Cardiac septum (tissue), 1 donor: ENCODE measurements at places on chromosomes 5 and 9.

- DNase-seq = no peak
These were observed 326.3 kb downstream of the SLCO4C1 start for GRCh38 chr5:101969742-101970141.

DNA sequence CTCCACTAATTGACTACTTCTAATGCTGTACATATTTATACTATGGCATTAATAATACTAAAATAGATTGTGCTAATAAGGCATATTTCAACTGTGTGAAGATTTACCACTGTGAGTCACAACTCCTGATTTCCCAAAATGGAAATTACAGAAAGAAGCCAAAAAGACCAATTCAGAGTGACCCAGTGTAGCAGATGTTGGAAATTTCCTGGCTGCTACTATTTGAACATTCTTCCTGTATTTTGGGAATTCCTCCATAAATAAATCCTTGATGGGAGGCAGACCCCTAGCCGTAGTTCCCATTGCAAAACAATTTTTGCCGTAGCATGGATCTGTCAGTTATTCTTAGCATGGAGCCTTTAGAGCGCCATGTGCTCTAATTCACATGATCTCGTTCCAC lies 11.4 kb upstream of the PRUNE2 start:
- DNase-seq = no peak

DNA sequence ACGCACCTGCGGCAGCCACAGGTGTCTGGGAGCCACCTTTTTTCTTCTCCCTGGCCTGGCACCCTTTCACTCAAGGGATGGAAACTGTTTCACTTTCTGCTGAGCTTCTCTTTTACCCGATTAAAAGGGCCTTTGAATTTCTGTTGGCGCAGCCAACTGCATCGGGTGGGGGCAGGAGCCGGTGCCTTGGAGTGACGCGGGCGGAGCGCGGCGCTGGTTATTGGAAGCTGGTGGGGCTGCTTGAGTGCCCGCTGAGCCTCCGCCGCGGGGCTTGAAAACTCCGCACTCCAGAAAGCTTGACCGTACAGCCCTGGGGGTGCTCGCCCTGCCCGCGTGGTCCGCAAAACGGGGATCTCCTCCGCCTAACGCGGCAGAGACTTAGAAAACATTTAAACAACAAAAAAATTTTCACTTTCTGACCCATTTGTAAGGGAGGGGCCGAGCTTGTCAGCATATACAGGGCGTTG lies 52.0 kb upstream of the TJP2 start:
- peak; percentile 82 for DNase-seq

DNA sequence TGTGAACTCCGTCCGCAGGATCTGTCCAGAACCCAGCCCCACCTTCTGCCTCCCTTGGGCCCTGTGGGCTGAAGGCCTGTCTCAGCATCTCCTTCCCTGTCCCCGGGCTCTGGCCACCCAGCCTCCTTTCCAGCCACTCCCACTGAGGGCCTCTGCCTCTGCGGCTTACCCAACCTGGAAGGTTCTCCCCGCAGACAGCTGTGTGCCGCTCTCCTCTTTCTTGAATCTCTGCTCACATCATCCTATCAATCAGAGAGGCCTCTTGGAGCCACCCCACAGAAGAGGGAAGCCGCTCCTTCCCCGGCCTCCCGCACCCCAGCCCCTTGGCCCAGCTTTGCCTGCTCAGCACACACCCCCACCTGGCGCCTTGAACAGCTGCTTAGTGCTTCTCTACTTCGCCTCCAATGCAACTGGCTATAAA lies 81.5 kb upstream of the UNC5A start:
- DNase-seq = no peak

- DNase-seq = no peak
These were observed 607.9 kb upstream of the TLE4 start for GRCh38 chr9:78963911-78964310.

DNA sequence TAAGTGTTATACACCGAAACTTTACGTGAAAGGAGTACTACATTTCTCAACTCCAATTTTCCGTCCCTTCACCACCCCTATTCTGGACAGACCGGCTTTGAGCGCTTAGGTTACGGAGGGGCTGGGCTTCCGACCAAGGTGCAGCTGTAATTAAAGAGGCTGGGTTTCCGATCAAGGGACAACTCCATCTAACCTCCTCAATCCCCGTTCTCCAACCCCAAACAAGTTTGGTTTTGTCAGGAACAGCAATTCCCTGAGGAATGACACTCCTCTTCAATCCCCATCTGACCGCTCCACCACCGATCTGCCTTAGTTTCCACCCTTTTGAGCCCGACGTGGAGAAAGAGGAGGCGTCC lies 577 bp downstream of the TUT7 start:
- no peak for DNase-seq

- no peak for DNase-seq
These were observed 41.4 kb downstream of the SLC25A51 start for GRCh38 chr9:37862530-37862929.

DNA sequence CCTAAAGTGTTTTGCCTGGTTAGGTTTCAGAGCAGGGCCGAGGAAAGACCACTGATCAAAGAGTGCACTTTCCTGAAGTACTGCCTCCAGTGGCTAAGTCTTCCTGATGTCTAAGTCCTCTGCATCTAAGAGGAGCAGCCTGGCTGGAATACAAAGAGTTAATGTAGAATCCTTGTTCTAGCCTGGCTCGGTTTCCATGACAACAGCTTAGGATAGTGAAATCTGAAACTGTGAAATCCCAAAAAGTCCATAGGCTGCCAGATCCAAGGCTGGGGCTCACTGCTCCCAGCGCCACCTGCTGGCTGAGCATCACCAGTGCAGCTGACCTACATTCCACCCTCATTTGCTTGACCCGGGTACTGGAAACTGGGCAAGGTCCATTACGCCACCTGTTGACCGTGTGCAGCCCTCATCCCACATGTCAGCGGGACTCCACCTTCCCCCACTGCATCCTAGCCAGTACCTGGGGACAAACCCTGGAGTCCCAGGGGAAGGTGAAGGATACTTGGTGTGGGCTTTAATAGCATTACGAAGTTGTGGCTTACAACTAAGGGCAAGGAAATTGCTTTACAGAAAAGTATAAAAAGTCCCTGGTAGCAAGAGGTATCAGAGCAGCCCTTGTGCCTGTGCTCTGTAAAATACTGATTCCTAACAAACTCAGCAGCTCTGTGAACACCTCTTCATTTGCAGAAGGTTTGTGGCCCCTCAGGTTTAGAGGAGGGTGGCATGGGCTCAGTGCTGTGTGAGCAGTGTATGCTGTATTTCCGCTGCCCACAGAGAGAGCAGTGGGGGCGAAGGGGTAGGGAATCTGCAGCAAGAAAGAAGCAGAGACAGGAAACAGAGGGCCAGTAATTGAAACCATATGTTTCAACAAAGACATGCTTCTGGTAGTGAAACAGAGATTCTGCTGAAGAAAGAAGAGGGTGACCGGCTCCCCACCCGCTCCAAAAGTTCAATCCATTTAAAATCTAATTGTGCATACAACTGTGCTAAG lies 36.0 kb downstream of the PCDHGC5 start:
- DNase-seq = peak; percentile 90

DNA sequence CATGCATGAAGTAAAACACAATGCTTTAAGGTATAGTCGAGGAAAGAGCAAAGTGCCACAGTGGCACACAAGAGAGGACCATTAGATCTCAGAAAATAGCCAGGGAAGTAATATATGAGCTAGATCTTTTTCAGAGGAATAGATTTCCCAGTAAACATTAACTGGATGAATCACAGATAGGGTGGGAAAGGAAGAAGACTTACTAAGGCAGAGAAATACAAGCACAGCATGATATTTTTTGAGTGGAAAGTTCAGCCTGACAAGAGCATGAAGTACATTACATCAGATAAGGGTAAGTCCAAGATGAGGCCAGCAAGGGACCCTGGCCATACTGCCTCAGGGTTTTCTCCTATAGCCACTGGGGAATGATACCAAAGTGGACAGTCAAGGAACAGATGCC lies 804.6 kb upstream of the DMAC1 start:
- DNase-seq = no peak

GRCh38 chr9:13790055-13790454 lies 510.6 kb upstream of the MPDZ start:
- no peak for DNase-seq

GRCh38 chr9:80698725-80699410 lies 990.5 kb downstream of the TLE1 start:
- no peak for DNase-seq

DNA sequence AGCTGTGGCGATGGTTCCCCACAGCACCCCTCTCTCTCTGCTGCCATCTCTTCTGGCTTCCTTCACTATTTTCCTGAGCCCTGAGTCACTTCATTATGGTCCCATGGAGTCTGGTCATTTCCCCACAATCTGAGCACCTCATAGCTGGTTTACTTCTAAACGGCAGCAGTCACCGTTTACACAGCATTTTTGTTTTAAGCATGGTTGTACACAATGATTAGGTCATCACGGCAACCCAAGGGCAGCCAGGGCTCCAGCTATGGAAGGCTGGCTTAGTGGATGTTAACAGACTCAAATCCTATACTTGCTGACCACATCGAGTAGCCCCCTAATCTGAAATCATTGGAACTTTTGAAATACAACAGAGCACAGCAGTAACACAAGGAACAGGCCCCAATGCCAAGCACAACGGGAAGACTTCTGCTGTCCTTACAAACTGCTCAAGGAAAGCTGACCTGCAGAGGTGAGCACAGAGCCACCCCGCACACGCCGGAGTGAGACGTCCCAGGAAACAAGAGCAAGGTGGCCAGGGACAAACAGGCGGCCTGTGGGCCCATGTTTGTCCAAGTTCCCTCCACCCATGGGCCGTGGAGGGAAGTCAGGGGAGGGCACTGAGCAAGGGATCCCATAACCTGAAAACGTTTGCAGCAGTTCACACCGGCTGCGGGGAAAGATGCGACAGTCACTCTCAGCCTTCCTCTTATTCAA lies 22.9 kb downstream of the CAMSAP1 start:
- DNase-seq = no peak

DNA sequence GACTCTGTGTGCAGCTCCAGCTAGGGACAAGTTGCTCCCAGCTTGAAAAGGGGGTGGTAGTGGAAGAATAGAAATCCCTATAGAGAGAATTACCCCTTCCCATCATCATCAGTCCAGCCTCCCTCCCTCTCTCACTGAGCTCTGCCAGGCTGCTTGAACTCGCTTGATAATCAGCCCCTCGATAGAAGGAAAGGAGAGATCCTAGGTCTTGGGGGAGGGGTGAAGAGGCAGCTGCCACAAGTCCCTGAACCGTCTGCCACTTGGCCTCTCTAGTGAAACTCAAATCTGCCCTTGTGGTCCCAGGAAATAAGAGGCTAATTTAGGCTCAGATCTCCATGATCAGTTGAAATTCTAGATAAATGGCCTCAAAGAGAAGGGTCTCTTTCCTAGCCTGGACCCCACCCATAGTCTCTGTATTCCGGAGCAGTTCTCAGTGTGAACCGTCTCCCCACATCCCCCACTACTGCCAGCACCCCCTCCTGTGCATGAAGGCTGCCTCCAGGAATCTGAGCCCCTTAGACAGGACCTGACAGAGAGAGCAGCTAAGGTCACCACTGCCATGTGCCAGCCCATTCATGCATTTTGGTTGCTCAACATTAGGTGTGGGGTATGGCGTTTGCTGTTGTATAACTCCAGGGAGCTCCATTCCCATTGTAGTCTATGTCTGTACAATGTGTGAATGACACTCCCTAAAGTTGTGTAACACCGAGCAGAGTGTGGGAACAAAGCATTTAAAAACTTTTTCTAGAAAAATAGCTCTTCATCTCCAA lies 5.5 kb downstream of the DNAJB5 start:
- no peak for DNase-seq

GRCh38 chr9:14912859-14913258 lies 2.6 kb upstream of the FREM1 start:
- no peak for DNase-seq

- DNase-seq = no peak
These were observed 52.8 kb downstream of the ROR2 start for GRCh38 chr9:91897201-91897600.

DNA sequence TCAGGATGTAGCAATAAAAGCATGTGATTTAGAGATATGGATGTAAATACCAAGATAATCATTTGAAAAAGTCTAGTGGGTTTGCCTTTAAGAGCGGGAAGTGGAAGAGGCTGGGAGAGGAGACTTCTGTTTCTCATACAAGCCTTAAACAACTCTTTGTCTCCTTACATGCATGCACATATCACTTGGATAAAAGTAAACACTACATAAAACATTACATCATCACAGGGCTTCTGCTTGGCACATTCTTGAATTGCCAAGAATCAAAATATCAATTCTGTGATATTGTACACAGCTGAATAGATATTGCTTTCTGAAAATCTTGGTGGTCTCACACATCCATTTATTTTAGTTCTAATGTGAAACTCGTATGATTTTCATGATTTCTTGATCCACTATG lies 57.6 kb downstream of the FOXD1 start:
- no peak for DNase-seq

GRCh38 chr5:126978258-126978657 lies 52.1 kb downstream of the MARCHF3 start:
- no peak for DNase-seq

- DNase-seq = no peak
These were observed 7.1 kb downstream of the NEK6 start for GRCh38 chr9:124264823-124265233.

DNA sequence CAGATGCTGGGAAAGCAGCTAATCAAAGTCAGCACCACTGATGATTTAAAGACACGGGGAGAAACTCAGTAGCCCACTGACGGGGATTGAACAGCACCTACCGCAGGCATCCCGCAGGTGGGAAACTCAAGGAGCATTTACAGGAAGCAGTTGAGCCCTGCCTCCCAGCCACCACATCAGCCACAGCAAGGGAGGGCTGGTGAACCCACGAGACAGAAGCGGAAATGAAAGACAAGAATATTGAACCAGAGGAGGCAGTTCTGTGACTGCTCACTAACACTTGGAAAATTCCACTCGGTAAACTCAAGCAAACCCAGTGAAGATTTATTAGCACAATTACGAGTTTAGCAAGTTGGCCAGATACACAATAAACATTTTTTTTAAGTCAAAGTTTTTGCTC lies 10.6 kb upstream of the FAM163B start:
- DNase-seq = no peak

DNA sequence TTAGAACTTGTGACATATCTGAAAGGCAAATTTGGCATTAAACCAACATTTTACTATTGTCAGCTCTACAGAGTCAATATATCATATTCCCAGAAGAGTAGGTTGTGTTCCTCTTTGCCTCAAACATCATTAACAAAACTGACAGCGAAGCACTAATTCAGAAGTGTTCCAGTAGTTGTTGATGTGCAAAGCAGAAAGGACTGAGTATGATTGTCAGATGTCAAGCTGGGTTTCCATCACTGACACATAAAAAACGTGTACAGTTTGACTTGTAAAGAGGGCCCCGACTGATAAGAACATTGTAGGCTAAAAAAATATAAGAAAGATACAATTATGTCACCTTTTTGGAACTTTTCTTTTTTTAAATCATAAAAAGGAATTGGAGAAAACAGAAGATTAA lies 101.5 kb upstream of the ZNF608 start:
- DNase-seq = no peak

- DNase-seq = no peak
These were observed 90.1 kb downstream of the LMNB1 start for GRCh38 chr5:126866851-126867636.

GRCh38 chr5:115977096-115977495 lies 14.8 kb downstream of the LVRN start:
- no peak for DNase-seq
